T-cell (primary cell): ENCODE measurements at places on chromosomes 5 and 9. TPM values are rescaled to one million over a fixed set of nuclear protein-coding genes. Genes with fewer than 3 reads are reported as not detected.
A peak's percentile ranks its signal among the peaks of the same experiment; 100 is the strongest.

Gene GABRB2
- total RNA-seq, result not detected

Gene UAP1L1
- 11.3 TPM for total RNA-seq

DNA sequence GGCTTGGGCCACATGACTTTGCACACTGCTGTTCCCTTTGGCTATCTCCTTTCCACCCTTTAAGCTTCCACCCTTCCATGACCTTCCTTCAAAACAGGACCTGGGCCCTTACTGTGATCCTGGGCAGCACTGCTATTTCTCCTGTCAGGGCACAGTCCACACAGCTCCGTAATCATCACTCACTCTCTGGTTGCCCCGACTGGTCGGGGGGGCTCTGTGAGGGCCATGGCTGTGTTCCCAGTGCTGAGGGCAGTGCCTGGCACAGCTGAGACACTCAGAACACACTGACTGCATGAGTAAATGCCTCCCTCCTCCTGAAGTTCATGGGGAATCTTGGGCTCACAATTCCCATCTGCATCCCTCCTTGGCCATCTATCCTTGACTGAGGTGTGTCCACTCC lies 12.2 kb downstream of the TRAF1 start:
- no peak for DNase-seq

GRCh38 chr9:35932735-35933134 lies 23.4 kb downstream of the SPAAR start:
- no peak for DNase-seq

DNA sequence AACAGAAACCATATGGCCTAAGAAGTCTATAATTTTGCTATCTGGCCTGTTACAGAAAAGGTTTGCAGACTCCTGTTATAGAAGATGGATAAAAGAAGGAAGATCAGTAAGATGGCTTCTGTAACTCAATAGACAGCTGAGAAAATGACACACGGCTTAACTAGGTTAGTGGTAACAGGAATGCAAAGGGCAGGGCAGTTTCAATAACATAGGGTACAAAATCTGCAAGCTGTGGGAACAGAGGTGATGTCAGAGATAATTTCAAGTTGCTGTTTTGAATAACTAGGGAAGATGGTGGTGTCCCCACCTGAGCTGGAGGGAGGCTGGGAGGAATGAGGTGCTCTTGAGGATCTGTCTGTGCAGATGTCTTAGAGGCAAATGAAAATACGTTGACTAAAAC lies 106.5 kb downstream of the GLIS3 start:
- no peak for DNase-seq

DNA sequence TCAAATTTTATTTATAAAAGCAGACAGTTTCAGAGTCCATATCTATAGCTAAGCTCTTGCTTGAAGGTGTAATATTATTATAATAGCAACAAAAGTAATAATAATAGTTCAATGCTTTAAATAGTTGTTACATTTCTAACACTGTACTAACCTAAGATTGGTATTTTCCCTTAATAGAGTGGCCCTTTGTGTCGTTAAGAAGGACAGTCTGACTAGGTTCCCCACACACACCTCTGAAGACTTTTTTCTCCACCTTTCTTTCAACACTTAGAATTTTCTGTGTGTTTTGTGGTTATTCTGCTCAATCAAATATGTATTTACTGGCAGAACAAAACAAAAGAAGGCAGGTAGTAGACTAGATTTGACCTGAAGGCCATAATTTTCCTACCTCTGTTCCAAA lies 223.2 kb upstream of the ACO1 start:
- DNase-seq, result no peak

Gene TSLP
- total RNA-seq, result 0.12 TPM

Gene DBH
- 0.32 TPM for total RNA-seq

DNA sequence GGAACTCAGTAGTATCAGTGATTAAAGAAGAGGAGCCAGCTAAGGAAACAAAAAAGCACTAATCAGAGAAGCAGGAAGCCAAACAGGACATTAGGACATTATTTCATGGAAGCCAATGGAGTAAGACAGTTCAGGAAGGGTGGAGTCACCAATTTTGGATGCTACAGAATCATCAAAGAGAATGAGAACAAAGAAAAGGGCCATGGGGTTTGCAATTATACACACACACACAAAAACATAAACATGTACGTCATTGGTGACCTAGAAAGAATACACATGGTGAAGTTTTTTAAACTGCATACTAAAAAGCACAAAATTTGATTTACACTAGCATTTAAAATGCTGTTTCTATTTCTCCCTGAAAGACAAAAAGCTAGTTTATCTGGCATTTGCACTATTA lies 96.8 kb upstream of the MRPS30 start:
- DNase-seq, result no peak

DNA sequence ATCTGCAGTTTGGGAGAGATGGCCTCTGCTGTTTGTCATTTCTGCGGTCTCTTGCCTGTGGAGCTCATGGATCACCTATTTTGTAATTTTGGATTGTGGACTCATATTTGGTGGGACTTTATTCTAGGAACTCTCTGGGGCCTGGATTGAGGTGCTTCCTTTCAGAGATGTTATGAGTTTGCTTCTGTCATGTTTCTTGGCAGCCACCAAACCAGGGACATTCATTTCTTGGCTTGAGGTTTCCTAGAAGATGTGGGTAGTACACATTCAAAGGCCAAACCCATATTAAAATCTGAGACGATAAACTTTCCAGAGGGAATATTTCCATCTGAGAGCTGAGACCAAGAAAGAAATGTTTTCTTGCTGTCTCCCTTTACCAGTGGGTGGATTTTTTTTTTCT lies 37.2 kb upstream of the GADD45G start:
- DNase-seq, result no peak

Gene PAIP2
- total RNA-seq, result 119 TPM

Gene BARHL1
- not detected for total RNA-seq

Gene C5orf63
- total RNA-seq, result 13.5 TPM

- no peak for DNase-seq
These were observed 283.8 kb downstream of the NTRK2 start for GRCh38 chr9:84953252-84953773.

GRCh38 chr5:90488791-90489190 lies 14.1 kb downstream of the POLR3G start:
- DNase-seq, result no peak

GRCh38 chr9:19619221-19619620 lies 169.6 kb downstream of the SLC24A2 start:
- no peak for DNase-seq

DNA sequence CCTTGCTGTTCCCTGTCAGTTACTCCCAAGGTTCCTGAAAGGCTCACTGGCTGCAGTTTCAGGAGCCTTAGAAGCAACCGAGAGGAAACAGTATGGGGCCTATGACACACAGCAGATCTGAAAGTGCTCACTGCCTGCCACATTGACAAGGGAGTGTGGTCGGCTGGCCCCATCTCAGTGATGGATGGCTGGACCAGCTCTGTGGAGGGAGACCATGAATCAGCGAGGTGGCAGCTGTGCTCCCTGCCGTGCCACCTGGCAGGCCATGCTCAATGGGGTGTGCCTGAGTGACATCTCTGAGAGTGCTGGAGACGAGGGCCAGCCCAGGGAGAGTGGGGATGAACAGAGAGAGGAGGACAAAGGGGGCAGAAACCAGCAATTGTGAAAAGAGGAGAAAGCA lies 49.1 kb downstream of the DOCK2 start:
- DNase-seq, result no peak

- no peak for DNase-seq
These were observed 4.4 kb upstream of the FOXE1 start for GRCh38 chr9:97848480-97849237.

GRCh38 chr9:35882263-35882848 lies 12.2 kb upstream of the OR13J1 start:
- DNase-seq, result peak; percentile 82
